ENCODE measurements at places on chromosomes 11 and 22.

DNA sequence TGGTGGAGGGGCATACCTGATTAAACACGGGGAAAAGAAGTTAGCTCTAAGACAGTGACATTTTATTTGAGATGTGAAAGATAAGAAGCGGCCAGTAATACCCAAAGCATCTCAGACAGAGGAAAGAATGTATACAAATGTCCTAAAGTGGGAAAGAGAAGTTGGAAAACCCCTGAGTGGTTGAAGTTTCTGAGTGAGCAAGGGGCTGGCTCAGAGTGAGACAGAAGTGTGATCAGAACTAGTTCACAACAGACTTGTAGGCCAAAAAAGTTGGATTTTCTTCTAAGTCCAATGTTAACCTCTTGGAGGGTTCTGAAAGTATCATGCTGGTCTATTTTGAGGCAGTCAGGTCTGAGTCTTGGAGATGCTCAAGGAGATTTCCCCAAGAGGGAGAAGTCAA is 608.7 kb downstream of the SOX6 start:
- DNase-seq, result no peak

DNA sequence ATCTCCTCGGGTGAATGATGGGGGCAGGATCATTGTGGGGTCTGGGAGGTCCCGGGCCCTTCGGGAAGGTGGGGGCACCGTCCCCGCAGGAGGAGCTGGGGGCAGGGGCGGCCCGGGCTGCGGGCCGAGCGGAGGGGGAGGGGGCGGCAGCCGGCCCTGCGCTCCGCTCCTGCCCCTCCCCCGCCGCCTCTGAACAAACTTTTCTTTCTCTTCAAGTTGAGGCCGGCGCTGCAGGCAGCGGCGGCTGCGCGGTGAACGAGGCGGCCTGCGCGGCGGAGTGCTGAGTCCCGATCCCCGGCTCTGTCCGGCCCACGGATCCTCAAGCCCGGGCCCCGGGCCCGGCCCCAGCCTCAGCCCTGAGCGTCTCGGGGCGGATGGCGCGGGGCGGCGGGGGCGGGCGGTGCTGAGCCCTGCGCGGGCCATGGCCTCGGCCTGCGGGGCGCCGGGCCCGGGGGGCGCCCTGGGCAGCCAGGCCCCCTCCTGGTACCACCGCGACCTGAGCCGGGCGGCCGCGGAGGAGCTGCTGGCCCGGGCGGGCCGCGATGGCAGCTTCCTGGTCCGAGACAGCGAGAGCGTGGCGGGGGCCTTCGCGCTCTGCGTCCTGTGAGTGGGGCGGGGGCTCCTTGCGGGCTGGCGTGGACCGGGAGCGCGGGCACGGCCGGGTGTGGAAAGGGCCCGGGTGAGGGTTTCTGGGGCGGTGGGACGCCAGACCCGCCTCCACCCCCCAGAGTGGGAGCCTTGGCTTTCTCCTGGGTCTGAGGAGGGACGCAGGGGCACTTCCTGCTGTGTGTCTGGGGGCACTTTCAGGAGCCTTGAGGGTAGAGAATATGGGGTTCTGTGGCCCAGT is at the start of gene INPPL1:
Gene INPPL1 (plus strand): TSS at position 204 of the 847 bp plus-strand sequence. CDS start 218 bp downstream, at position 422.
- DNase-seq, result no peak

DNA sequence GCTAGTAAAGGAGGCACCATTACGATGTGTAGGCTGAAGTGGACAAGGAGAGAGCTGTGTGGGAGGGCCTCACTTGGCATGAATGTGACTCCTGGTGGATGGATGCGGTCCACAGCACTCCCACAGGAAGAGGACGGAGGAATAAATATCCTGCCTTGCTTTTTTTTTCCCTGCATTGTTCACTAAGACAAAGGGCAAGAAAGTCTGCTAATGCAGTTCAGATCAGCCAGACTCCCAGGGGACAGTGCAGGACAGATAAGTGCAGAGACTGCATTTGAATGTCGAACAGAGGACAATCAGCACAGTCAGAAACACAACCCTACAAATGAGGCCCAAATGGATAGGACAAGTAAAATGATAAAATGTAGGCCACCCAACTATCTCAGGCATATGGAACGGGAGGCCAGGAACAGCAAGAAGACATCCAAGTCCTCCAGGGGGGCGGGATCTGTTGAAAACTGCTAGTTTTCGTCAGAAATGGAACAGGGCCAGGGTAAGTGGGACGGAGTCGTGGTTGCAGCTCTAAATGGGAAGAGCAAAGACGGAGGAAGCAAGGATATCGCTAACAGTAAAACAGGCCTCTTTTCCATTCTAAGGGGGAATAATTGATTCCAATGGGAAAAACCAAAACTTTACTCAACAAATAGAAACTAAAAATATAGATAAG is 25.2 kb upstream of the OR8B8 start:
- no peak for DNase-seq

- peak; percentile 74 for DNase-seq
These were observed 43.8 kb upstream of the NECTIN1 start for GRCh38 chr11:119772641-119773415.

DNA sequence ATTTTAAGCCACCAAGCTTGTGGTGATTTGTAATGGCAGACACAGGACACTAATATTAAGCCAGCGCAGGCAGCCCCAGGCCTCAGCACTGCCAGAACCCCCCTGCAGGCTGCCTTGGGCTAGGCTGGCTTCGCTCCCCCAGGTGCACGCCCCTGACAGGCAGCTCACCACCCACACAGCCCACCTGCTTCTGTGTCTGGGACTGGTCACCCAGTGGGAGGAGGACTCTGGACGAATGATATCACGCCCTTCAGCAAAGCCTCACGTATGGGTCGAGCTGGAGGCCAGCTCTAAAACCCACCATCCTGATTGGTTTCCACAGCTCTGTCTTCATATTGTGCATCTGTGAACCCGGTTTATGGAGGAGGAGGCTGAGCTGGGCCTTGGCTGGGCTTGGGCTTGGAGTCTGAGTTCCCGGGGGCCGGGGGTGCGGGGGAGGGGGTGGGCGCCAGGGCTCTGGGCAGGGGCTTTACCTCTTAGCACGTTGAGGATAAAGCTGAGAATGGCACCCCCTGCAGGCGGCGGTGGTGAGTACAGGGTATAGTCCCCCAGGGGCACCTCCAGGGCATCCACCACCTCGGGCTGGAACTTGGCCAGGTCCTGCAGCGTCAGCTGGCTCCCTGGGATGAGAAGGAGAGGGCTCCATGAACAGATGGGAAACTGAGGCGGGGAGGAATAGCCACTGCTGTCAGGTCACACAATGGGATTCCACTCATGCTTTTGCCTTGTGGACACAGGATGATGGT is 13.8 kb downstream of the GGT5 start:
- peak; percentile 7 for DNase-seq

GRCh38 chr11:59216641-59217564 is 4.2 kb upstream of the MPEG1 start:
- no peak for DNase-seq

DNA sequence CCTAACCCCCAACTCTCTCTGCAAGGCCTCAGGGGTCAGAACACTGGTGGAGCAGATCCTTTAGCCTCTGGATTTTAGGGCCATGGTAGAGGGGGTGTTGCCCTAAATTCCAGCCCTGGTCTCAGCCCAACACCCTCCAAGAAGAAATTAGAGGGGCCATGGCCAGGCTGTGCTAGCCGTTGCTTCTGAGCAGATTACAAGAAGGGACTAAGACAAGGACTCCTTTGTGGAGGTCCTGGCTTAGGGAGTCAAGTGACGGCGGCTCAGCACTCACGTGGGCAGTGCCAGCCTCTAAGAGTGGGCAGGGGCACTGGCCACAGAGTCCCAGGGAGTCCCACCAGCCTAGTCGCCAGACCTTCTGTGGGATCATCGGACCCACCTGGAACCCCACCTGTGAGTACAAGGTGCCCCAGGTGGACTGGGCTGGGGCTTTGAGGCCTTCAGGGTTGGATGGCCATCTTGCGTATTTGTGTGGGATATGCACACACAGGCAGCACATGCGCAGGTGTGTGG is at the start of gene BEST1:
Gene BEST1 (plus strand): TSS at position 317 of the 513 bp plus-strand sequence. CDS start 1,456 bp downstream, outside the sequence.
- DNase-seq, result no peak

GRCh38 chr11:129598378-129598777 is 217.3 kb upstream of the TMEM45B start:
- no peak for DNase-seq

- DNase-seq, result no peak
These were observed 78.8 kb upstream of the BID start for GRCh38 chr22:17853073-17853472.

DNA sequence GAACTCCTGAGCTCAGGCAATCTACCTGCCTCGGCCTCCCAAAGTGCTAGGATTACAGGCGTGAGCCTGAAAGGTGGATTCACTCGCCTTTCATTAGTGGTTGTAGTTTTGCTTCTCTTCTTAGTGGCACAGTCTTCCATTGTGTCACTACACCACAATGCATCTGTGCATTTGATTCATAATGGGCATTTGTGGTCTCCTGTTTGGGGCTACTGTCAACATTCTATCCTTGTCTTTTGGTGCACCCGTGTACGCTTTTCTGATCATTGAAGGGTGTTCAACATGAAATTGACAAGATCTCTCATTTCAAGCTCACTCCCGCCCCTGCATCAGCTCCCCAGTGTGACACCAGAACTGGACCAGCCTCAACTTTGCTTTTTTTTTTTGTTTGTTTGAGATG is 2.0 kb upstream of the SYT12 start:
- DNase-seq, result no peak

- no peak for DNase-seq
These were observed 216.4 kb downstream of the MN1 start for GRCh38 chr22:27585141-27585540.

DNA sequence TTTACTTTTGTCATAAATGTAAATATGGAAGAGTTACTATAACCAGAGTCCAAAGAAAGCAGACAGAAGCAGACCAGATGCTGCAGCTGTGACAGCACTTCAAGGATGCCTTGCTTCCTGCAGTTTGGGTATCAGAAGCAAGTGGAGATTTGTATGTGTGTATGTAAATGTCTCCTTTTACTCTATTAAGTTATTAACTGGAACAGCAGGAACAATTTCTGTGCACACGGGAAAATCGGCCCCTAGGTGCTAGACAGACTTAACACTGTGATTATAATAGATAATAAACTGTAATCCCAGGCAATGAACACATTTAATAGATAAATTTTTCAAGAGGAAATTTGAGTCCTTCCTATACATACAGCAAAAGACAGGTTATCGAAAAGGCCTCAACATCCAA is 178.6 kb upstream of the PITPNB start:
- DNase-seq, result no peak

DNA sequence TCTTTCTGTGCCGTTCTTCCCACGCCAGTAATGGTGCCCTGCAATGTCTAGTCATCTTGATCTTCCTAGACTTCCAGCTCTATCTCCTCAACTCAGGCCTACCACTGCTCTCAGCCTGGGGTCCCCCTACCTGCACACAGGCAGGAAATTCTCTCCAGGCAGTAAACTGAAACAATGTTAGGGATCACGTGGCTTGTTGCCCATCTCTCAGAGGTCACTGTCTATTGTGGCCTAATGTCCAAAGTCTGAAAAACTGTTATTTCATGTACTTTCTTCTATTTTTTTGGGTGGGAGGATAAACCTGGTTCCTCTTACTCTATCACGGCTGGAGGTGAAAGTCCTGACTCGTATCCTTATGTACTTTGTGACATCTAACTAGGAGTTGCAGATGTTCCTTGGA is 59.1 kb downstream of the CCDC34 start:
- DNase-seq, result no peak

DNA sequence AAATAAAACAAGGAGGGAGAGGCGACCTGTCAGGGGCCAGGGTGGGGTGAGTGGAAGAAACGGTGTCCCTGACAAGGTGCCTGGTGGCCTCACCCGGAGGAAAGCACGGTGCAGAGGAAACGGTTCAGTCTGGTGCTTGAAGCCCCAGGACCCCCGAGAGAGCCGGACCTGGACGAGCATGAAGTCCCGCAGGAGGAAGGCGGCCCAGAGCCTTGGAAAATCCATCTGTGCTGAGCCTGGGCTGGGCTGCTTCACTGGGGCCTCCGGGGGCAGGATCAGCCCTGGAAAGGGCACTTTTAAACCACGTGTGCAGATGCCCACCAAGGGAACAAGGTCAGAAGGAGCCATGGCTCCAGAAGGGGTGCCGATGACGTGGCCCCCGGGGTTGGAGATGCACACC is 467.3 kb downstream of the OPCML start:
- no peak for DNase-seq

GRCh38 chr11:198236-198806 is 5.4 kb downstream of the SCGB1C1 start:
- no peak for DNase-seq

DNA sequence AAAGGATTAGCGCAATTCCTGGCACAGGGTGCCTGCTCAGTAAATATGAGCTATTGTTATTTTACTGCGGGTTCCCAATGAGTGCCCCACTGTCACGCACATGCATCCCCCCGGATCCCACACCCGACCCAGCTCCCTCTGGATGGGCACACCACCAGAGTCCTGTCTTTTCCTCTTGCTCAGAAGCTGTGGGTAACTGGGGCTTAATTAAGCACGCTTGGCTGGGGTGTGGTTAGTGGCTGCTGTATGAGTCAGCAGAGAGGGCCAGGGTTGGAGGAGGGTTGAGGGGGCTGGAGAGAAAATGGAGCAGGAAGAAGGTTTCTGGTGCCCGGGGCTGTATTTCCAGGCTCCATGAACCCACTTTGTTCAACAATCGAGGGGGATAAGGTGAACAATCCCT is 30.3 kb upstream of the NECTIN1 start:
- no peak for DNase-seq

DNA sequence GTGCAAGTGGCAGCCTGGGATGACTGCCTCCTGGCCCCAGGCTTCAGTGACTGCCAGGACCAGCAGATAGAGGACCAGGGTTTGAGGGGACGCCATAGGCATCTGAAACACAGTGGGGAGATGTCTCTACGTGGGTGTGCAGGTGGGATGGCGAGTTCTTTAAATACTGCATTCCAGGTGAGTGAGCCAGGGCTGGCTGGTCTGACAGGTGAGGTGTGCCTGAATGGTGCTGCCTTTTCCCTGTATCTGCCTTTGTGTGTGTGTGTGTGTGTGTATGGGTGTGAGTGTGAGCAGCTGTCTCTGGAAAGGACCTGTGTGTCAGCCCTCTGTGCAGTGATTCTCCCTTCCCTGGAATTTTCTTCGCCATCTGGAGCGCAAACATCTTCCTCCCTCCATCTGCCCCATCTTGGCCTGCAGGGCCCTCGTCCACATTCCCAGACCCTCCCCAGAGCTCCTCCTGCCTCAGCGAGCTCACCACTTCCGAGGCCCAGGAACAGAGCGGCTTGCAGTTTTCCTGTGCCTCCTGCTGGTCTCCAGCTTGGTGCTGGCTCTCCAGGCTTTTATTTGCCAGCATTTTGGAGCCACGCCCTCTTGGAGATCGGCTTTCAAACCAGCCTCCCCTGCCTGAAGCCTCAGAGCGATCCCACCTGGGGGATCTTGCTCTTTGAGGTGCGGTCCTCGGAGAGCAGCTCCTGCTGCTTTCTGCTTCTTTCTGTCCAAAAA is at the start of gene GPHA2:
Gene GPHA2 (minus strand): TSS at position 535 of the 723 bp plus-strand sequence. CDS start 433 bp downstream, at position 102.
- peak; percentile 28 for DNase-seq

- no peak for DNase-seq
These were observed 25.5 kb upstream of the AMOTL1 start for GRCh38 chr11:94742665-94743064.

DNA sequence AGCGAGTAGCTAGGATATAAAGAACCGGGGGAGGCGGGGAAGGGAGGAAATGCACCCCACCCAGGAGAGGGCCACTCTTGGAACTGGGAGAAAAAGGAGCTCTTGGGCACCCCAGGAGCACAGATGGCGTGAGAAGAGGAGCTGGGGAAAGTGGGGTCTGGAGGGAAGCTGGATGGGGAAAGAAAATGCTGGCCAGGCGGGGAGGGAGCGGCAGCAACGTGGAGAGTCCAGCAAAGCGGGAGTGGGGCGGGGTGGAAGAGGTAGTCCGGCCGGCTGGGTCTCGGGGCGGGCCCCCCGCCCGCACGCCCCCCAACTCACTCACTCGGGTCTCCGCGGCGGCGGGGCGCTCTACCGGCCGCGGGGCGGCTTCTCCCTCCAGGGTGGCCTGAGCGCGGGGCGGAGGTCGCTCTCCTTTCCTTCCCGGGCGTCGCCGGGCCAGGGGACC is 522 bp downstream of the TOB2 start:
- DNase-seq, result no peak

GRCh38 chr11:75474240-75474639 is 41.2 kb upstream of the KLHL35 start:
- no peak for DNase-seq

Data from NCI-H1694 treated with DMSO at 0.1 percent for 48 hours (cell line).